Activated T-cell treated with anti-CD3 and anti-CD28 coated beads for 1 hour (primary cell): ENCODE measurements at places on chromosomes 5 and 9.

DNA sequence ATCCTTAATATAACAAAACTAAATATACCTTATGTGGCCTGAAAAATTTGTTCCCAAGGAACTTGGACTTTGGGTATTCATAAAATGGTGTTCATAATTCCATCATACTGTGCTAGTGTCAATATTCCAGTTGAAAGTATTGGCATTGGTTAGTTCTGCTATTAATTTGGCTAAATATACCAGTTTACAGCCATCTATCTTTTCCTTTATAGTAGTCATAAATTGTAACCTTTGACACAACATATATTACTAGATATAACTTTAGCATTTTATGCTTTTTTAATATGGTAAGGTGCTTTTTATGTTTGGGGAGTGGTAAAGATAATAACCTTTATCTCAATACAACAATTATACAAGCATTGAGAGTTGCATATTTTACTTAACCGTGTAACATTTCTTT is 23.7 kb downstream of the SPATA31D1 start:
- no peak for DNase-seq

DNA sequence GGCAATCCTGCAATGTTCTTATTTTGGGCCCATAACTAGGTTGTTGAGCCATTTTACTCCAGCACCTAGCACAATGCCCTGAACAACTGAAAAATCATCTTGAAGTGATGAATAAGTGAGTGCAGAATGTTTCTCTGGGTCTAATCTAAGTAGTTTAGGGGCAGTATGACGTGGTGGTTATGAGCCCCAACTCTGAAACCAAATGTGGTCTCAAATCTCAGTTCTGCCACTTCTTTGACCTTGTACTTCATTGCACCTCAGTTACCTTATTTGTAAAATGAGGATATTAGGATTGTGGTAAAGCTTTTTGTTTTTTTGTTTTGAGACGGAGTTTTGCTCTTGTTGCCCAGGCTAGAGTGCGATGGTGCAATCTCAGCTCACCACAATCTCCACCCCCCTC is 80.9 kb upstream of the SNX2 start:
- DNase-seq, result no peak

GRCh38 chr5:83368835-83369234 is 102.7 kb upstream of the VCAN start:
- no peak for DNase-seq

GRCh38 chr5:118029807-118030206 is 958.5 kb downstream of the DTWD2 start:
- DNase-seq, result no peak

- no peak for DNase-seq
These were observed 39.5 kb upstream of the GLRX start for GRCh38 chr5:95861864-95862561.

- peak; percentile 35 for DNase-seq
These were observed 8.4 kb upstream of the CERCAM start for GRCh38 chr9:128412120-128412790.

- no peak for DNase-seq
These were observed 199.3 kb upstream of the ACTBL2 start for GRCh38 chr5:57681942-57682341.

- DNase-seq, result no peak
These were observed 990.5 kb downstream of the TLE1 start for GRCh38 chr9:80698725-80699410.

GRCh38 chr5:96329886-96330529 is 103.0 kb downstream of the PCSK1 start:
- DNase-seq, result no peak

GRCh38 chr5:72956324-72957140 is 691 bp downstream of the FCHO2 start:
- peak; percentile 16 for DNase-seq

DNA sequence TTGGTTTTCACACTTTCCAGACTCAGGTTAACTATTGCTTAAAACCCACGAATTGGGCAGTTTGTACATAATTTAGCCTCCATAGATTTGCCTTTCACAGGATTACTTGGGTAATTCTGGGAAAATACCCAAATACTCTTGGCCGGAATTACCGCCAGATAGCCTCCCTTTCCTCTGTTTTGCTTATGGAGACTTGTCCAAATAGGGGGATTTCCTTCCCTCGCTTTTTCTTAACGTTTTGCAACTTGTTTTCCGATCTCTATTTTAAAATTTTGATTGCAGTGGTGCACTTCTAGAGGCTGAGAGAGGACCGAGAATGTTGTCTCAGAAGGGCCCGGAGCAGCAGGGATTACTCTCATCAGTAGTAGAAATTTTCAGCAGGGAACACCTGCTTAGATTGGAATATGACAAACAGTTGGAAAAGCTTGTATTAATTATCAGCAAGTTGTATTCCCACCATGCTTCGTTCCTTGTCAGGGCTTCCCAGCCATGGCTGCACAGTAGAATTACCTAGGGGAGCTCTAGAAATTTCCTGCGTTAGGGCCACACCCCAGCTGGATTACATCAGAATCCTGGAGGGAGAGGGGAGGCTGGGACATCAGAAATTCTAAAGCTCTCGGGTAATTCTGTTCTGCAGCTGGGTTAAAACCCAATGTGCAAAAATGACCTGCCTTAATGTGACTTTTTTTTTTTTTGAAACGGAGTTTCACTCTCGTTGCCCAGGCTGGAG is 329.1 kb downstream of the SH3GL2 start:
- no peak for DNase-seq

GRCh38 chr9:36755019-36755418 is 182.3 kb downstream of the MELK start:
- no peak for DNase-seq

DNA sequence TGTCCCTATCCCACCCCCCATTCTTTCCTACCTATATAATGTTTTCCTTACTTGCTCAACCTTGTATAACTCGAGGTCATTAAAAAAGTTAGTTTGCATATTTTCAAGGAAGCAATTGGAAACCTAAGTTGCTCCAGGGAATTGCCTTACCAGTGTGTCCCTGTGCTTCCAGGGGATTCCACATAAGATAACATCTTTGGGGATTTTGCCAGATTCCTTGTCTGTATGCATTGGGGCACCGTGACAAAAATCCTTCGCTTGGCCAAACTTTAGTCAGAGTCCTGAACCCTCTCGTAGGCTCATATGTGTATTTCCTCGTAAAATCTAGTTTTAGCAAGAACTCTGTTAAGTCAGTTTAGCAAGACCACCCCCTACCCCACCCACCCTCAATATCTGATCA is 14.7 kb upstream of the OSMR start:
- DNase-seq, result no peak
